ENCODE measurements at places on chromosomes 12 and 14. TPM values are rescaled to one million over a fixed set of nuclear protein-coding genes. Genes with fewer than 3 reads are reported as not detected.

- no peak for DNase-seq
These were observed 94.1 kb downstream of the RTN1 start for GRCh38 chr14:59776468-59776867.

ADAMTS20 gene
- total RNA-seq: 0.17 TPM

CLEC4D gene
- not detected for total RNA-seq

- DNase-seq: no peak
These were observed 18.6 kb downstream of the EPS8 start for GRCh38 chr12:15770581-15770980.

DCN gene
- 478 TPM for total RNA-seq

GRCh38 chr12:132108211-132108832 lies 35.8 kb downstream of the DDX51 start:
- DNase-seq: no peak

DNA sequence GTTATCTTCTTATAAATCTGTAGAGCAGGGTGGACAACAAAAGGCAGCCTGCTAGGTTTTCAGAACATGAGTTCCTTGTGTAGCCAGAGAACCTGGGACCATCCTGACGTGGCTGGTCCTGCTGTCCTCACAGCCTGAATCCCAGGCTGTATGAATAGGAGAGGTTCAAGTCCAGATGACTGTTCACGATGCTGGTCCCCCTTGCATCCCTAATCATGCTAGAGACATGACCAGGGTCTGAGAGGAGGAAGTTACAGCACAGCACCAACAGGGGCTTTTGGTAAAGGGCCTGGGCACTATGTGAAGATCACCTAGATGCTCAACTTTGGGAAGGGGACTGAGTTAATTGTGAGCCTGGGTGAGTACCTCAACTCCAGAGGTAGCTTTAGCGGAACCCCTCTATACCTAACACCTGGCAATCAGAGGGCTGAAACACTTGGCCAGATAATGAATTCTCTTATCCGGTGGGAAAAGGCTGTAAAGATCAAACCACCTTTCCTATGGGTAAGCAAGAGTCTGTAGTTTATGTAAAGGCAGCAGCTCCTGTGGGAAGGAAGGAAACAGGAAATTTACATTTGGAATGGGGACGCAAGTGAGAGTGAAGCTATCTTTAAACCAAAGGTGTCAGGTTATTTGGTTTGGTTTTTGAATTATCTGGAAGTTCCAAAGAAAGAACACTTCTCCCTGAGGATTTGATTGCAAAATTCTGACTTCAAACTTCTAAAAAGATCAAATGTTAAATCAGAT lies 112.8 kb downstream of the DAD1 start:
- no peak for DNase-seq

- DNase-seq: no peak
These were observed 26.9 kb downstream of the TTC6 start for GRCh38 chr14:37622231-37622923.

GRCh38 chr12:94872971-94873733 lies 130.3 kb downstream of the NDUFA12 start:
- no peak for DNase-seq

GRCh38 chr14:34322940-34323418 lies 139.1 kb downstream of the SPTSSA start:
- DNase-seq: peak; percentile 42

DNA sequence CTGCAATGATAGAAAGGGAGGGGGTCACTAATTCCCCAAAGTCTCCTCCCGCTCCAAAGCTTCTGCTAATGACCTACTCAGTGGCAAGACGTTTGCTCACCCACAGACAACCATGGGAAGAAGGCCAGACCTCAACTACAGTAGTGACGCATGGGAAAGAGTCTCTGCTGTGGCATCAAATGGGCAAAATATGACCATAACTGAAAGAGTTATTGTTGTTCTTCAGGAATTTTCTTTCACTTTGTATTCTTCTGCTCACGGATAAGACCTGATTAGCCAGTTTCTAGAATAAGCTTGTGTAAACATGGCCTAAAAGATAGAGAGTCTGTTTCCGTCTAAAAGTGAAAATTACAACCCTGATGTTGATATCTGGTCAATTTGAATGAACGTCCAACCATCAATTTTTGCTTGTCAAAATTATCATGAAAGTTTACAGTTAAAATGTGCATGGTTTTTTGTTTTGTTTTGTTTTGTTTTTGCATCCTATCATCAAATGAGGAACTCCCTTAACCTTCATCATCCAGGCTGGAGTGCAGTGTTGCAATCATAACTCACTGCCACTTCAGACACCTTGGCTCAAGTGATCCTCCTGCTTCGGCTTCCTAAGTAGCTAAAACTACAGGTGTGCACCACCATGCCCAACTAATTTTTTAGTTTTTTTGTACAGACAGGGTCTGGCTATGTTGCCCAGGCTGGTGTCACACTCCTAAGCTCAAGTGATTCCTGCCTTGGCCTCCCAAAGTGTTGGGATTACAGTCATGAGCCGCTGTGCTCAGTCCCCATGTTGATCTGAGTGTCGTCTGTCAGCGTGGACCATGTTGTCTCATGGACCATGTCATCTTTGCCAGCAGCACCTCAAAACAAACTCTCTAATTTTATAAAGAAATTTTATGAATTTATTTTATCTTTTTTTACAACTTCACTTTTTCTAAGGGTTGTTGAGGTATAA lies 7.0 kb downstream of the KRT6B start:
- DNase-seq: no peak

DNA sequence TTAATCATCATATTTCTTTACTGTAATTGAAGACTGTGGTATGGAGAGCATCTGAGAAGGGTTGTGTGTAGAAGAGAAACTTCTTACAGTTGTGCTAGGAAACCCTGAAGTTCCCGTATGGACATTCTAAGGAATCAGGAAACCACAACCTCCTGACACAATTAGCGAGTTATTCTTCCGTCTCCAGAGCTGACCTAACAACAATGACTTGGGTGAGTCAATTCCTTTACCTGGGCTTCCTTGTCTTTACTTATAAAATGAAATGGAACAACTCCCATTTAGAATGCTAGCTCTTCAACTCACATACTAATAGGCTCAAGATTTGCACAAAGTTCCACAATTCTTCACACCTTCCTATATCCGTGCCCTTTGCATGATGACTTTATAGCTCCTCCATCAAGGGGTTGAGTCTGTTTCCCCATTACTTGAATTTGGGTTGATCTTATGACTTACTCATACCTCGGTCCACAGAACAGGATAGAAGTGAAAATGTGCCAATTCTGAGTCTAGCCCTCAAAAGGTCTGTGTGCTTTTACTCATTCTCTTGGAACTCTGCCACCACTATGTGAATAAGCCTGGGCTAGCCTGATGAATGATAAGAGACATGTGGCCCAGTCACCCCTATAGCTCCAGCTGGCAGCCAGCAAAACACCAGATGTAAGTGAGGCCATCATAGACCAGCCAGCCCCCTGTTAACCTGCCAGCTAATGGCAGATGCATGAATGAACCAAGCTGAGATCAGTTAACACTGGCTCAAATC lies 459.4 kb downstream of the ETNK1 start:
- peak; percentile 45 for DNase-seq

NINJ2 gene
- total RNA-seq: not detected

DNA sequence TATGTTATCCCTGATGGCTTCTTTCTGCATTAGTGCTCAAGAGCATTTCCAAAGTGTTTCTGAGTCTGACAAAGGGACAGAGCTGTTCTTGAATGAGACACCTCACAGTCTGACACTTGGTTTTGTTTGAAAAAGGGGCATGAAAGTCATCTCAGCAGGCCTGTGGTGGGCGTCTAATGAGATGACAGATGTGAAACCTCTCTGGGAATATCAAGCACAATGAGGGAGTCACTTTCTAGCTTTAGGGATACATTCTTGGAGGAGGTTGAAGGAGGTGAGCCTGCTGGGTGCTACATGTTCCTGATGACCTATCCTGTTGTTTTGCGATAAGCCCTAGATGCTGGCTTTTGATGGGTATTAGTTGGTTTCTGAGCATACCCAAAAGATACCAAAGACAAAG lies 290.5 kb downstream of the NUAK1 start:
- DNase-seq: no peak

DNA sequence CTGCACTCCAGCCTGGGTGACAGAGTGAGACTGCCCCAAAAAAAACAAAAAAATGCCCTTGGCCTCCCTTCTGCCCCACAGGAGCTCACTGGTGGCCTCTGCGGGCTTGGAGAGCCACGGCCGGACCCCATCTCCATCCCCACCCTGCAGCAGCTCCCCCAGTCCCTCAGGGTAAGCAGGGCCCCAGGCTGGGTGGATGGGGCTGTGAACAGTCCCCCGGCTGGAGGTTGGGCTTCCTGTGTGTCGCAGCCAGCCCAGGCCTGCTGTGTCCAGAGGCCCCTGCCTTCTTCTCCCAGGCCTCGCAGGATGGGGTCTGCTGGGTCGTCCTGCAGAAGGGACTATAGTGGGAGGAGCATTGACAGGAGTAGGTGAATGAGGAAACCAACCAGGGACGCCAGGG lies 15.4 kb upstream of the PUS1 start:
- DNase-seq: no peak

GRCh38 chr12:94193168-94193567 lies 44.8 kb downstream of the PLXNC1 start:
- no peak for DNase-seq

DNA sequence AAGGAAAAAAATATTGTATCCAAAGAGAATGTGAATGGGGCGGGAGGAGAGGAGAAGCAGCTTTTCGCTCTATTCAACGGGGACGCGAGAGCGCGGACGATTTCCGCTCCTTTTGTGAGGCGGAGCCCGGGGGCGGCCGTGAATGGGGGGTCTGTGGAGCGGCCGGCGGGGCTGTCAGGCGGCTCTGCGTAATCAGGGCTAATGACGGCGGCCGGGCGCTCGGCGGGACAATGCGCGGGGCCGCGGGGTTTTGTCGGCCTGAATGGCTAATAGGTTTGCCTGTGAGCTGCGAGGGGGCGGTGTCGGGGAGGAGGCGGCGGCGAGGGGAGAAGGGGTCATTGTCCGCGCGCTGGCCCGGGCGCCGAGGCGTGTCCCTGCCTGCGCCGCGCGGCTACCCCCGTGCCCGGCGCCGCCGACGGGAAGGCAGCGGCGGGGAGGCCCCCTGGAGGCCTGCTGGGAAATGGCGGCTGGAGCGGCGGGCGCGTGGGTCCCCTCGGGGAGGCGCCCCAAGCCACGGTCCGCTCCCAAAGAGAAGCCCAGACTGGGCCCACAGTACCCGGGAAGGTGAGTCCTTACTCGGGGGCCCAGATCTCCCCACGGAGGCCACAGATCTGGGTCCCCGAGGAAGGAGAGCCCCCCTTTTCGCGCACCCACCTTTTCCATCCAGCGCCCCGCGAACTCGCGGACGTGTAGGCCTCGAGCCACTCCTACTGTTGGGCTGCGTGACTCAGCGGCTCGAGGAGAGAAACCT lies 6.0 kb downstream of the SIX6 start:
- peak; percentile 43 for DNase-seq

GRCh38 chr12:9464408-9464807 lies 143.3 kb downstream of the KLRB1 start:
- DNase-seq: no peak

DNA sequence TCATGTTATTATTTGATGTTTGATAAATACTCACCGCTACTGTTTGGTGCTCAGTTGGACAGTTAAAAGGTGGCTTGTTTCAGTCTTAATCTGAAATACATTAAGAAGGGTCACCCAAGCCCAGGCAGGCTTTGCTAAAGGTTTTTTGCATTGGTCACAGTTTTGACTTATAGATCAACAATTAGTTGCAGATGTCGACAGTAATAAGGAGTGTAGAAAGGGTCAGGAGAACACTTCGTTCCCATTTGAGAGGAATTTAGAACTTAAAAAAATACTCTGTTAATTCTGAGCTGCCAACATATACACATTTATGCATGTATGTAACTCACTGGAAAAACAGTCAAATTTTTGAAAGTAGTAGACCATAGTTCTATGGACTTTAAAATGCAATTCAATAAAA lies 130.3 kb downstream of the TMEM30B start:
- DNase-seq: peak; percentile 61

- DNase-seq: no peak
These were observed 107.8 kb upstream of the DDHD1 start for GRCh38 chr14:53260928-53261327.

DNA sequence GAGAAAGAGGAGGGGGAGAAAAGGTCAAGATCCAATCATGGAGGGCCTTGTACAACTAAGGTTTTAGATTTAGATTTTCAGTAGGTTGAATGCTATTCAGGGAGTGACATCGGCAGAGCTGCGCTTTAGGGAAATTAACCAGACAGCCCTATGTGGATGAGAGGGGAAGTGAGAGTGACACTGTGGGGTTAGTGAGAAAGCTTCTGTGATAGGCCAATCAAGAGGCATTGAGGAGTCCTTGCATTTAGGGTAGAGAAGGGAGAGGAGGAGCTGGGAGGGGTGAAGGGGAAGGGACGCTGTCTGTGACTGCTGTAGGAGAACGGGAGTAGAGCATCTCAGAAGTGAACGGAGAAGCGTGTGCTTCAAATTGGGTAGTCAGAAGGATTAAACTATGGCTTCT lies 3.4 kb downstream of the HSD17B6 start:
- no peak for DNase-seq

DNA sequence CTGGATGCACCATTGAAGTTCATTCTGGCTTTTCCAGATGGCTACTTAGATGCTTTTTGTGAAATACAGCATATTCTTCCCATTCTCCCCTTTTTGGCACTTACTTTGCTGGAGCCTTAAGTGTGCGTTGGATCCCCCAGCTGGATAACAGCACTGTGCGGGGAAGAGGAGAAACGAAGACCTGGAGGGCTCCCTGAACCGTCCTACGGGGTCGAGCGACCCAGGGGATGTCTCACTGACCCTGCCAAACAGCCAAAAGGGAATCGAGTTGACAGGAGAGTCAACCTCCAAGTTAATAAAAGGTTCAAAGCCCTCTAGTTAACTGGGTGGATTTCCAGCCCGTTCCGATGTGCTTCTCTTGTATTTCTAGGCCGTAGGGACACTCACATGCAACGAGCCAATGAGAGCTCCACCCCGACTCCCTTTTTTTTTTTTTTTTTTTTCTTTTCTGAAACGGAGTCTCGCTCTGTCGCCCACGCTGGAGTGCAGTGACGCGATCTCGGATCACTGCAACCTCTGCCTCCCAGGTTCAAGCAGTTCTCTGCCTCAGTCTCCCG lies 1.0 kb upstream of the CAMKK2 start:
- DNase-seq: peak; percentile 7

- DNase-seq: no peak
These were observed 325.1 kb downstream of the DAD1 start for GRCh38 chr14:22263961-22264360.

ESPL1 gene
- 14.8 TPM for total RNA-seq

- DNase-seq: peak; percentile 0
These were observed 97.3 kb upstream of the ALX1 start for GRCh38 chr12:85182699-85183098.
